ENCODE measurements at places on chromosomes 2 and 18.

DNA sequence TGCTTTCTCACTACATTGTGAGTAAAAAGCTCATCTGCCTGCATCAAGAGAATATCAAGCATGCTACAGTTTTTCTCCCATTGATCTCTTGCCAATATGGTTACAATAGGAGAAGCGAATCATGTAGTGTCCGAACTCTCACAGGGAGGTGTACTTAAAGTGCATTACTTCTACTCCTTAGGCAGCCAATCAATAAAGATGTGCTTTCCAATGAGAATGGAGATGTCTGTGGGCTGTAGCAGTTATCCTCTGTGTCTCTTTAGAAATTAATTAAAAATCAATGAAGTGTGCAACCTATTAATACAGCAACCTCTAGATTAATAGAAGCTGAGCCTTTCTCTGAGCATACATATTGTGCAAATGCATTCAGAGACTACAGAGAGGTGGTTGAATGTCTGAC, 883.7 kb downstream of the CPS1 start:
- H3K4me1 ChIP-seq, result no peaks in the 10 kb centered on the region
- no peak overlapping the region for H3K4me3 ChIP-seq
- no peaks in the 10 kb centered on the region for H3K27me3 ChIP-seq
- no peaks in the 10 kb centered on the region for H3K36me3 ChIP-seq
- DNase-seq, result no peak

GRCh38 chr2:166972418-166972817, 84.1 kb downstream of the XIRP2 start:
- no peaks in the 10 kb centered on the region for H3K27me3 ChIP-seq
- no peak overlapping the region for H3K27ac ChIP-seq
- no peaks in the 10 kb centered on the region for H3K36me3 ChIP-seq
- H3K4me1 ChIP-seq, result no peaks in the 10 kb centered on the region
- DNase-seq, result no peak

- DNase-seq, result no peak
- H3K4me3 ChIP-seq, result no peak overlapping the region
- no peaks in the 10 kb centered on the region for H3K27me3 ChIP-seq
- no peak overlapping the region for H3K27ac ChIP-seq
Observed at GRCh38 chr2:31704561-31705212, 123.9 kb upstream of the SRD5A2 start.

DNA sequence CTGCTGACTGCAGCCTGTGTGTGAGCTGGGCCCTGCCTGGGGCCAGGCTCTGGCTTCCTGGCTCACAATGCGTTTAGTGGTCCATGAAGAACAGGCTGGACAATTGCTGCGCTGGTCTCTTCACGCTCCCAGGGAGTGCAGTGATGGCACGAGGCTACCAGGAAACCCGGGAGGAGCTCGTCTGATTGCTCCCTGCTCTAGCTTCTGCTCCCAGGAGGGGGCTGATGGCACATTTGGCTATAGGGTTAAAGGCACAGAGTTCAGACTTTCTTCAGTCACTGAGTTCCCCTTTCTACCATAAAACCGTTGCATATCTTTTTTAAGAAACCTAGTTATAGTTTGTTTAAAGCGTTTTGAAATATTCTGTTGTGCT, 60.1 kb downstream of the KCNF1 start:
- peaks cover 2% of the 10 kb centered on the region for H3K4me1 ChIP-seq
- no peak overlapping the region for H3K4me3 ChIP-seq
- H3K27ac ChIP-seq, result no peak overlapping the region

DNA sequence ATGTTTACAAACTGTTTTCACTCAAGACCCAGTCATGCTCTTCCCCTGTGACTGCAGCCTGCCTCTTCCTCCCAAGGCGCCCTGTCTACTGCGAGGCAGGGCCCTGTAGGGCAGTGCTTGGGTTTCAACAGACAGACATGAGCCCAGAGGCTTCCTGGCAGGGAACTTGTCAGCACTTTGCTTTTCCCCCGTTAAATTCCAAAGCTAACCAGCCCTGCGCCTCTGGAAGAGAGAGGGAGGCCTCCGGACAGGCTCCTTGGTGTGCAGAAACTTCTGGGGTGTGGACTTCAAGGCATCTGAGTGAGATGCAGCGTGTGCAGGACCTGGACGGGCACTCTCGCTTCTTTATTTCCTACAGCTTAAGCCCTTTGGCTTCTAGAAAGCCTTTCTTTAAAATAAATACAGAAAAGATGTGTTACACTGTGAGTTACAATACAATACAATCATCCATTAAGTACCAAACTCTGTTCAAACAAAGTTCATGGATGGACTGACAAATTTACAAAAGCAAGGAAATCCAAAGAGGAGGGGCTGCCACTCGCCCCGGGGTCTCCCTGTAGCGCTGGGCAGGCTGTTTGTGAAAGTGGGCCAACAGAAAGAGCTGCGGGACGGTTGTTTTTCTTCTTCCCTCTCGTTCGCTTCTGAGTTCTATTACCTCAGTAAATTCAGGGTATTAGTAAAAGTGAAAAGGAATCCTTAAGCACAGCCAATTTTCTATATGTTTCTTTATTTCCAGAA, 8.8 kb upstream of the ZNF516 start:
- H3K4me1 ChIP-seq, result peaks cover 13% of the 10 kb centered on the region
- no peak for DNase-seq
- H3K36me3 ChIP-seq, result no peaks in the 10 kb centered on the region
- no peak overlapping the region for H3K4me3 ChIP-seq
- H3K27ac ChIP-seq, result no peak overlapping the region
- H3K27me3 ChIP-seq, result no peaks in the 10 kb centered on the region
